NCI-H1048 (cell line): ENCODE measurements at places on chromosomes 3 and 15.

GRCh38 chr3:69241769-69242168 is 119.4 kb upstream of the LMOD3 start:
- DNase-seq, result no peak

DNA sequence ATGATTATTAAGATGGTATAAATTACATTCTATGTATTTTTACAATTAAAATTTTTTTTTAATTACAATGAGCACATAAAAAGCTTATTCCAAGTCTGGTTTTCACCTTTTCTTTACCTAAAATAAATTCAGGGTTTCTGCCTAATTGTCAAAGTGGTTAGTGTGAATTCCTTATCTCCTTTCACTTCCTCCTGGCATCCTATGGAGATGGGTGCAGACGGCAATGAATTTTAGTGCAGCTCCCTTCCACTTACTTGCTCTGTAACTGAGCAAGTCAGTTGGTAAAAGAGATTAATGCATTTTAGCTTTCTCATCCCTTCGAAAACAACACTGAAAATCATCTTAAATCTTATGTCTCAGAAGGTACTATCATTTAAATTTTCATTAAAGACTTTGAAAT is 13.1 kb downstream of the HDGFL3 start:
- DNase-seq, result no peak

GRCh38 chr3:83928391-83928790 is 1030.4 kb upstream of the CADM2 start:
- peak; percentile 12 for DNase-seq

GRCh38 chr3:58358092-58358491 is 25.4 kb downstream of the PXK start:
- DNase-seq, result no peak

DNA sequence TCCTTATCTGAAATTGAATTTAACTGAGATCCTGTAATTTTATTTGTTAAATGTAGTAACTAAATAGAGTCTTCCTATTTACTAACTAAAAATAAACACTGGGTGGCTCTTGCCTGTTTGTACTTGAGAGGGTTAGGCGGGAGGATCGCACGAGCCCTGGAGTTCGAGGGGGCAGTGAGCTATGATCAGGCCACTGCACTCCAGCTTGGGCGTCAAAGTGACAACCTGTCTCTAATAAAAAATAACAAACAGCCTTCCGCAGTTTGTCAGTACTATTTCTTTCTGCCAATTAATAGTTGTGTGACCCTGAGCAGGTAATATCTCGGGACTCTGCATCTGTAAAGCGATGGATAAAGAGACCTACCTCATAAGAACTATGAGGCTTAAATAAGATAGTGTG is 768 bp upstream of the PDE12 start:
- no peak for DNase-seq

DNA sequence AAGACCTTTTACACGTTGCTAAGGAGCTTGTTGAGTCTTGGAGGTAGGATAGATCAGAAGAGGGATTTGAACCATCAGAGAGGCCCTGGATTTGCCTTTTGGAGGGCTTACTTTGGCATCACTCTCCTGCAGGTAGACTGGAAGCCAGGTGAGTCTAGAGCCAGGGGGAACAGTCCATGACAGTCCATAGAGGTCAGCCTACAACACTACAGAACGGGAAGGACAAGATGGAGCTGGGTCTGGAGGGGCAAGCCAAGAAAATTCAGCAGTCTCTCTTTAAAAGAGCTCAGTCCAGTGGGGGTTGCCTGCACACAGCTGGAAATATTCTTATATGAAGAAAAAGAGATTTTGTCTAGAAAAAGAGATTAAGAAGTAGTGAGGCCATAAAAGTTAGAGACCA is 60.7 kb downstream of the HHLA2 start:
- DNase-seq, result no peak

GRCh38 chr3:30135190-30135589 is 471.2 kb upstream of the TGFBR2 start:
- DNase-seq, result no peak
